ENCODE measurements at places on chromosomes 12 and 14.
A peak's percentile ranks its signal among the peaks of the same experiment; 100 is the strongest.

GRCh38 chr12:108321688-108322087 is 17.4 kb downstream of the CMKLR1 start:
- no peak for DNase-seq

- no peak for DNase-seq
Observed at GRCh38 chr12:18899678-18900317, 161.9 kb downstream of the CAPZA3 start.

DNA sequence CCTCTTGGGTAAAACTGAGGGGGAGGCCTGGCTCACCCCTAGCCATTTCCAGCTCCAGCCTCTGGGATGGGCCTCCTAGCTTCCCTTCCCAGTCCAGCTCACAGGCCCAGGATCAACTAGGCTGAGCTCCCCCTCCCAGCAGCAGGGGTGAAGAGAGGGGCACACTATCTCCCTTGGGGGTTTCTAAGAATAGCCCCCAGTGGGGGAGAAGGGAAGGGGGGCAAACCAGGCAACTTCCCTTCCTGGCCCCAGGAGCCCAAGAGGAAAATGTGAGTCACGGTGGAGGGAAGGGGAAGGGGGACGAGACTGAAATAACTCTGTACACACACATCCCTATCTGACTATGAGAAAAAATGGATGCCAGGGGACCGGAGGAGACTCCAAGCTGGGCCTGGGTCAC is 9.0 kb downstream of the ADCY6 start:
- no peak for DNase-seq

DNA sequence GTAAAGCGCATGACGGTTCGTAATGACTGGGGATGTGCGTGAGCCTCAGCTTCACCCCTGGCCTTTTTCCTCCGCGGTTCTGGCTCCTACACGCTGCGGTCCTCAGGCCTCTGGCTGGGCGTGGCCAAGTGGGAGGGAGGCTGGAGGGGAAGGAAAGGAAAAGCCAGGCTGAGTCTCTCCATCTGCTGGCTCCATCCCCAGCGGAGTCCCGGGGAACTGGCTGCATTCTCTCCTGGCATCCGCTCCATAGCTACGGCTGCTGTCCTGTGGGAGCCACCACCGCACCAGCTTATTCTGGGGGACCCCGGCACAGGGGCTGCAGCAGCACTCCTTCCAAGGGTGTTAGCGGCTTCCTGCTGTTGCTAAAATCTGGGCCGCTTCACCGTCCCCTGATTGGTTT is 68.2 kb upstream of the SLC24A4 start:
- peak; percentile 50 for DNase-seq

DNA sequence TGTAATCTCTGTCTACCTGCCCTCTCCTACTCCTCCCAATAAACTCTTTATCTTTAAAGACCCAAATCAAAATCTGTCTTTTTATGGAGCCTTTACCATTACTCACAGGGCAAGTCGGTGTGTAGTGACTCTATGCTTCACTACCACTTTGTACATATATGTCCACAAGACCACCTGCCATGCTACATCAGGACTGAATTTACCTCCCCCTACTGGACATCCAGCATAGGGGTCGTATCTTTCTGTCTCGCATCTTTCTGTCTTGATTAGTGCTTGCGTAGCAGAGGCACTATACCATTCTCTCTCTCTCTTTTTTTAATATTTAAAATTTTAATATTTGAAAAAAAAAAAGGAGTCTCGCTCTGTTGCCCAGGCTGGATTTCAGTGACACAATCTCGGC is 587.5 kb downstream of the SOX5 start:
- DNase-seq, result no peak

- DNase-seq, result no peak
Observed at GRCh38 chr14:105173901-105174894, 5.6 kb upstream of the JAG2 start.

DNA sequence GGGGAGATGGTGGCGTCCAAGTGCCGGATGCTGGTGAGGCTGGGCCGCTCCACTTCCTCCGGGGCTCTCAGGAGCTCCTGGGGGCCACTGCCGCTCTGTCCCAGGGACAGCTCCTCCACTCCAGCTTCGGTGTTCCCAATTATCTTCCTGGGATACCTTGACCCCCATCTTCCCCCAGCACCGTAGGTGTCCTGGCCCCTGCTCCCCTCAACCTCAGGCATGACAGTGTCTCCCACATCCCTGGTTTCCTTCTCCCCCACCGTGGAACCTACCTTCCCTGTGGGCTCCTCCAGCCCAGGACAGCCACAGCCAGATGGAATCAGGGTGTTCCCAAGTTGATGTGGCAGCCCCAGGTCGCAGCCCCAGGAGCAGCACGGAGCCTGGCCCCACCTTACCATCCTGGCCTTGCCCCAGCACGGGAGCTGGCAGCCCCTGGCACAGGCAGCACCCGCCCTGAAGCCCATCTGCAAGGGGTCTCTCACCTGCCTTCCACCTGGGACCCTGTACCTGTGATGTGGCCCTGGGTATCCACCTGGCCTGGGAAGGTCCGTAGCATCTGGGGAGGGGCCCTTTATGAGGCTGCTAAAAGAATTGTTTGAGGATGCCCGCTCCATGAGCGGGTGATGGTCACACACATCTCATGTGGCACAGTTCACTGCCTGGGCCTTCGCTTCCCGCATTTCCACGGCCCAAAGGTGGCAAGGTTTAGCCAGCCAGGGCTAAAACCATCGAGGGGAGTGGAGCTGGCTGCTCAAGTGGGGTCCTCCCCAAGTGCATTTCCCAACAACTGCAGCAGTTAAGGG is 4.1 kb downstream of the TMEM121 start:
- DNase-seq, result no peak

GRCh38 chr12:3752096-3752709 is 706 bp downstream of the CRACR2A start:
- DNase-seq, result peak; percentile 16

GRCh38 chr12:56840922-56841321 is 77.8 kb downstream of the HSD17B6 start:
- no peak for DNase-seq

DNA sequence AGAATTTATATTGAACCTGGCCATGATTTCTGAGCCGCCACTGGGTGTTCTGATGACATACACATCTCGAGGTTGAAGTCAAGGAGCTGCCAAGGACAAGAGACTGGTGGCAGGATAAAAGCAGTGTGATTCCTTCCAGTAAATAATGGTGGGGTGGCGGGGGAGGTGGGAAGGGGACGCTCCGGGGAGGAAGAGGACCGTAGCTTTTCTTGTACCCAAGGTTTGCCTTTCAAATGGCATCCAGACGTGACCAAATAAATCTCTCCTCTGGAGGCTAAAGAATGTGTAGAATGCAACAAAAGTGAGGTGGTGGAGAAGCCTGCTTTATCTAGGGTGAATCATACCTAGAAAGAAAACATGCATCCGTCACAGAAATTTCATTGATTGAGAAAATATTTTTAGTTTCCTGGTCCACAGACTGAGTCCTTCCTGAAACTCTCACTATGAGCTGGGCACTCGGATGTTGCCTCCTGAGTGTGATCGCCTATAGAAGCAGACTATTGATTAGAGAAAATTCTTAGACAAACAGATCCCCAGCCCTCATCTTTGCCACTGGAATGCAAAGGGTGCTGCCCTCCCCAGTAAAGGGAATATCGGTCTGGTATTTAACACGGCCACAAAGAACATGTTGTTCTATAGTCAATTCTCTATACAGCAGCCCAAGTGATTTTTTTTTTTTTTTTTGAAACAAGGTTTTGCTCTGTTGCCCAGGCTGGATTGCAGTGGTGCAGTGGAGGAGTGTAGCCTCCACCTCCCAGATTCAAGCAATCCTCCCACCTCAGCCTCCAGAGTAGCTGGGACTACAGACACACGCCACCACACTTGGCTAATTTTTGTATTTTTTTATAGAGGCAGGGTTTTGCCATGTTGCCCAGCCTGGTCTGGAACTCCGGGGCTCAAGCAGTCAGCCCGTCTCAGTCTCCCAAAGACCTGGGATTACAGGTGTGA is 112.1 kb downstream of the DPF3 start:
- DNase-seq, result no peak

DNA sequence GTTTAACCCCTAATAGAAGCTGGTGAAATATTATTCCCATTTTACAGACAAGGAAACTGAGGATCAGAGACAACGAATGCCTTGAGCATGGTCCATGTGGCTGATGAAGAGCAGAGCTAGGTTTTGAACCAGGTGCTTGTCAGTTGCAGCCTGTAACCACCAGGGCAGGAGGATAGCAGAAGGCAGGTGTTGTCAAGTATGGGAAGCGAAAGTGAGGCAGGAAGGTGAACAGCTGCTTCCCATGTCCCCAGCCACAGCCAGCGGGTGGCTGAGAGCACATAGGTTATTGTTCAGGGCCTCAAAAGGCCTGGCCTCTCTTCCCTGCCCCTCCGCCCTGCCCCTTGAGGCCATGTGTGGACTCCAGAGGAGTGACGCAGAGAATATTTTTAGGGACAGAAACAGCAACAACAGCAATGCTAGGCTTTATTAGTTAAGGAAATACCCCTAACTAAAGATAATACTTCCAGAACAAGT is 39.6 kb downstream of the IQSEC3 start:
- no peak for DNase-seq

GRCh38 chr14:92751819-92752218 is 3.4 kb upstream of the LGMN start:
- DNase-seq, result no peak

- DNase-seq, result no peak
Observed at GRCh38 chr14:75577090-75577489, 1.3 kb upstream of the FLVCR2 start.

DNA sequence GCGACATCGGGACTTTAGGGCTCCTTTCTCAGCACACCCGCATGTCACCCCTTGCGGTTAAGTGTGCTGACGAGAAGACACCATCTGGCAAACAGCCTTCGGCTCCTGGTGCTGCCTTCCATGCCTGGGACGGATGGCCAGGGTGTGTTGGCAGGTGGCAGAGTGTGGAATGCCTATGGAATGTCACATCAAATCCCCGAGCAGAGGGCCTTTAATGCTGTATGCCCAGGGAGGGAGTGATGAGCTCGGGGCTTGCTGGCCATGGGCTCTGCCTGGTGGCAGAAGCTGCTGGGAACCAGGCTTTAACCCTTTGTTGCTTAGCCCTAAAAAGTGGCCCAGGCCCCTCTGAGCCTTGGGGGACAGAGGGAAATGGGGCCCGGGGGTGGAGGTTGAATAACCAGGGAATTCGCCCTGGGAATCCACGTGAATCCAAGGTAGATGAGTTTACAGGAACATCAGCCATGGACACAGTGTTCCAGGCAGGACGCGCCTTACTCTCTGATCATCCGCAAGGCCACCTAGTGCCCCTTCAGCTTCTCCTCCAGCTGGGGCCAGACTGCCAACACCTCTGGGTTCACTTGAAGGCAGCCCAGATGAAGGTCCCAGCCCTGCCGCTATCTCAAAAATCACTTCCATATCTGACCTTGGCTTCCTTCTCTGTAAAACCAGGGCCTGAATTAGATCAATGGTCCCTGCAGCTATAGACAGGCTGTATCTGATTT is 17.4 kb downstream of the FAM181A start:
- DNase-seq, result no peak

- DNase-seq, result no peak
Observed at GRCh38 chr14:100446572-100446971, 123.4 kb downstream of the SLC25A47 start.

DNA sequence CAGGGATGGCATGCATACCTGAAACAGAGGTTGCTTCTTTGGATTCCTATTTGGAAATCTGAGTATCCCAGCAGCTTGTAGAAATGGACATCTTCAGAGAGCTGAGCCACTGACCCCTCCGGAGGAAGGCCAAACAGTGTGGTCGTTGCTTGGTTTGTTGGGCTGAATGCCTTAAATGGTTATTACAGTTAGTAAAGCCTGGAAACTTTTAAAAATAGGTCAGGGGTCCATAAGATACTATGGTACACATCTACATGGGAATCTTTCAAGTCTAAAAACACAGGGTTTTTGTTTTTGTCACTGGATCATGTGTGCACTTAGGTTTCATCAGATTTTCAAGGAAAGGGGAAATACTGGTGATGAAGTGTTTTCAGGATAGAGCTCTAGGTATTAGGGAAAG is 7.7 kb downstream of the DYRK2 start:
- DNase-seq, result no peak

DNA sequence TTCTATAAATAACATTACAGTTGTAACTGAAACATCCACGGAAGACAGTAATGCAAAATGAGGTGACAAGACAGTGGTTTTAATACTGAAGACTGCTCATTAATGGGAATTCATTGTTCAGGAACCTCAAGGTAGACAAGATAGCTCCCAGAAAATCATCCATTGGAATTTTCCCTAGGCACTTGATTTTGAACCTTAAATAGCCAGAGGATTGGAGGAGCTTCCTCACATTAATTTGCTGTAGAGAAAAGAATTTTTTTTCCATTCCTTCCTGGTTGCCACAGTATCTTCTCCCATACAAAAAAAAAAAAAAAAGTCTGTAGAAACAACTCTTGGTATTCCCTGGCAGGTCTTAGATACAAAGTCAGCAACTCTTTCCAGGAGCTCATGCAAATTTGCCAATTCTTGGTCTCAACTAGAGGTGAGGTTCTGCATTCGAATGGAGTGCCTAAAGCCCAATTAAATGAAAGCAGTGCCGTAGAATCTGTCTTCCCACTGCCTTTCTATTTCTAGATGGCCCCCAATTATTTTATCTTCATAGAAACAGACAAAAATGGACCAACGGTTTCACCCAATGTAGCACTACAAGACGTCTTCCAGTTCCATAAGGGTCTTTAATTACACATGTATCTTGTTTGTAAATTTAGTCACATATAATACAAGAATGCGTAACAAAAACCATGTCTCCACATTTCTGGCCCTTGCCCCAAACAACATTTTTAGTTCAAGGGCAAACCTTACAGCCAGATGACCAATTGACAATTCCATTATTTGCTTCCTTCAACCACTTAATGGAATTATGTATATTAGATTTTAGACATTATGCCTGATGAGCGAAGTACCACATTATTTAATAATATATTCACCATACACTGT is 13.5 kb downstream of the SLC38A2 start:
- no peak for DNase-seq

DNA sequence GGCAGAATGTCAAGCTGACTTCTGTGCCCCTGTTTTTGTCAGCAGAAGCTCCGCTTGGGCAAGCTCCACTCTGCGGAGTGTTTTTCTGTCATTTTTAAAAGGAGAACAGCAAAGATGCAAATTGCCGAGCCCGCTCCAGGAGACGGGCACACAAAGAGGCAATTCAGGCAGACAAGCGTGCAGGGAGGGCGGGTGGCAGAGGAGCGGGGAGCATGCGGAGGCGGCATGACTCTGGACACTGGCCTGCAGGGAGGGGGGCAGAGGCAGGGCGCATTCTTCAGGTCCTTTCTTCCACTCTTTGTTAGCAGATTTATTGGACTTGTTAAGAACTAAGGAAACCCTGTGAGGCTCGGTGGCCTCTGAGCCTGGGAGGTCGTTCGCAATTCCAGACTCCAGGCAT is 187.3 kb upstream of the RMST start:
- no peak for DNase-seq

- DNase-seq, result no peak
Observed at GRCh38 chr12:7853557-7853956, 19.2 kb downstream of the SLC2A14 start.
